ENCODE measurements at places on chromosomes 4 and X. TPM values are rescaled to one million over a fixed set of nuclear protein-coding genes. Genes with fewer than 3 reads are reported as not detected.

Gene PCYT1B
- total RNA-seq, result 0.14 TPM

Gene SHISA3
- total RNA-seq, result 0.23 TPM

Gene TAF7L
- total RNA-seq, result 0.19 TPM

Gene ARSJ
- not detected for total RNA-seq

Gene ZCCHC18
- total RNA-seq, result 0.69 TPM

Gene CTAG2
- total RNA-seq, result not detected

GRCh38 chr4:152112887-152113286 is 352.1 kb upstream of the GATB start:
- no peaks in the 10 kb centered on the region for H3K27me3 ChIP-seq
- H3K4me1 ChIP-seq, result peaks cover 49% of the 10 kb centered on the region
- H3K36me3 ChIP-seq, result peaks cover 11% of the 10 kb centered on the region
- peak; percentile 49 for DNase-seq
- no peak overlapping the region for H3K4me3 ChIP-seq

GRCh38 chrX:7798327-7798726 is 44.6 kb upstream of the VCX start:
- no peak for DNase-seq
- no peaks in the 10 kb centered on the region for H3K4me1 ChIP-seq
- no peak overlapping the region for H3K27ac ChIP-seq
- no peaks in the 10 kb centered on the region for H3K36me3 ChIP-seq
- H3K4me3 ChIP-seq, result no peak overlapping the region

DNA sequence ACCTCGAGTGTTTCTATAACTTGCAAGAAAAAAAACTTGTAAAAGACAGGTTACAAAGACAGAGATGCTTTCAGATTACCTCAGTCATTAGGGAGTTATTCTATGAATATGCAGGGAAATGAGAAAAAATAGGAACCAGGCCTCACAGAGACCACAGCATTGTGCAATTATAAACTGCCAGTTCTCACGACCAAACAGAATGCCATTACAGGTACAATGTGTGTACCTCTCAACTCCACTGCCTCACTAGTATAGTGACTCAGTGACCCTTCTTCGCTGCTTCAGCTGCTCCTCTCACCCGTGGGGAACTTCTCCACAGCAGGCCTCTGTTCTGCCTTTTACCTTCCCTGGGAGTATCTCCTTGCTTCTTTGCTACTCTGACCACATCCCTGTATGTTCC is 2.3 kb upstream of the HTATSF1 start:
- H3K4me1 ChIP-seq, result peaks cover 14% of the 10 kb centered on the region
- H3K36me3 ChIP-seq, result peaks cover 2% of the 10 kb centered on the region
- H3K27me3 ChIP-seq, result peaks cover 15% of the 10 kb centered on the region
- no peak for DNase-seq
- H3K4me3 ChIP-seq, result peak overlapping the region; percentile 17
- no peak overlapping the region for H3K27ac ChIP-seq

- H3K27ac ChIP-seq, result no peak overlapping the region
- H3K27me3 ChIP-seq, result no peaks in the 10 kb centered on the region
- H3K4me1 ChIP-seq, result no peaks in the 10 kb centered on the region
- no peak overlapping the region for H3K4me3 ChIP-seq
- H3K36me3 ChIP-seq, result no peaks in the 10 kb centered on the region
- DNase-seq, result peak; percentile 18
Observed at GRCh38 chr4:143743591-143743990, 43.1 kb upstream of the FREM3 start.

DNA sequence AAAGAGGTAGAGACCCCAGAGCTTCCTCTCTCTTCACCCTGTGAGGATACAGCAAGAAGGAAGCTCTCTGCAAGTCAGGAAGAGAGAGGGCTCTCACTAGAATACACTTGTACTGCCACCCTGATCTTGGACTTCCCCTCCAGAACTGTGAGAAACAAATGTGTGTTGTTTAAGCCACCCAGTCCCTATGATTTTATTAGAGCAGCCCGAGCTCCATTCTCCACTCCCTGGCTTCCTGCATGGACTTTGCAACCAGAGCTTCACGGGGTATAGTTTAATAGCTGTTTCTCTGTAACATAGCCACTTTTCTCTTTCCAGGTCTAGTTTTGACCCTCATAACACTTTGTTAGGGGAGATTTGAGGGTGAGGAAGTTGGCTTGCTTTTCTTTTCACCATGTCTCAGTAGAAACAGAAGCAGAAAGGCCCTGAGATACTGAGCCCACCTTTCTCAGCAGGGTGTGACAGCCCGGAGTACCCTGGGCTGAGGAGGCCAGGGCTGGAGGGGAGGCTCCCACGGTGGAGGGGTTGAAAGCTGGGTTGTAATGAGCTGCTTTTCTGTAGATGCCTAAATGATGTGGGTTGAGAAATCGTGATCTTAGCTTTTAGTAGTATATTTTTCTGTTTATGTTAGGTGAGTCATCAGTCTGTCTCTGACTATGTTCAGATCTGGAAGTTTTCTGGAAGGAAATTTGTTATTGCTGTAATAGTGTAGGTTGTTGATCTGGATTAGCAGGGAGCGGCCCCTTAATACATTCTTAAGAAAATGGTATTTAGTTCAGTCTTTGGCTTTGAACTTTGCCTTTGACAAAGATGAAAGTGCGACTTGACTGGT is 118.6 kb downstream of the PTTG2 start:
- peaks cover 17% of the 10 kb centered on the region for H3K4me1 ChIP-seq
- no peak overlapping the region for H3K4me3 ChIP-seq
- H3K27ac ChIP-seq, result peak overlapping the region; percentile 61
- H3K27me3 ChIP-seq, result no peaks in the 10 kb centered on the region

DNA sequence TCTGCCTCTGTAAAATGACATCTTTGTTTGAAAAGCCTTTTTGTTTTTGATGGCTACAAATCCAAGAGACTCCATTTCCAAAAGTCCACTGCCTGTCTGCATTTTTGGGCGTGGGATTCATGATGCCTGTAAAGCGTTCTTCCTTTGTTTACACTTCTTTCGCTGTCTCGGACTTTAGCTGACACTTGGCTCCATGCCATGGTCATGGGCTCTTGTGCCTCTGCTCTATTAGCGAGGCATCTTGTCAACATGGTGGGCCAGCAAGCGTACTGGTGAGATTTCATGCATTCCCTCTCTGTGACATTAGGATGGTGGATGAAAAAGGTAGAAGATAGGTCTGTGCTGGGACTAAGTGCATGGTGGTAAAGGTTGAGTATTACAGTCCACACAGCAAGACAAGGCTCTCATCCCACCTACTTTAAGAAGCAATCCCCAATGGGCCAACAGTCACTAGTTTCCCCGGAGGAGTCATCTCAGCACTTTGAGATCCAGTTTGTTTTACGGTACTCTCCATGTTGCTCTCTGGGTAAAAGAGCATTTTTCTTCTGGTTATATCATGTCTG is 298.2 kb upstream of the KLF3 start:
- no peak overlapping the region for H3K4me3 ChIP-seq
- no peaks in the 10 kb centered on the region for H3K36me3 ChIP-seq
- H3K27ac ChIP-seq, result no peak overlapping the region
- no peak for DNase-seq
- no peaks in the 10 kb centered on the region for H3K4me1 ChIP-seq

DNA sequence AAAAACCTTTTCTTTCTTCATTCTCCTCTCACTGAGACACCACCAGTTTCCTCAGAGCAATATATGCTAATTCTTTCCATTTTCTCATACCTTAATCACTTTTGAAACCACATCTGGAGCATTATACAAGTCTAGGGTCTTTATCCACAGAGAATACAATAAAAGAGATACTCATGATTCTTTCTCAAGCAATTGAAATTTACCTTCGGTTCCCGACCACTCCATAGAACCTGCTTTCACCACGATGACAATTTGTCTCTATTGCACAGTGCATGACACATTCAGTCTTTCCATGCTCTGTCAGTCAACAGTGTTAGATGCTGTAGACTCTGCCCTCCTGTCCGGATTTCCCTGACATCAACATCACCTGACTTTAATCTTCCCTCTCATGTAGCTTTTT is 409.3 kb upstream of the NWD2 start:
- no peak overlapping the region for H3K27ac ChIP-seq
- no peak overlapping the region for H3K4me3 ChIP-seq
- no peak for DNase-seq
- H3K36me3 ChIP-seq, result no peaks in the 10 kb centered on the region
- H3K4me1 ChIP-seq, result no peaks in the 10 kb centered on the region

DNA sequence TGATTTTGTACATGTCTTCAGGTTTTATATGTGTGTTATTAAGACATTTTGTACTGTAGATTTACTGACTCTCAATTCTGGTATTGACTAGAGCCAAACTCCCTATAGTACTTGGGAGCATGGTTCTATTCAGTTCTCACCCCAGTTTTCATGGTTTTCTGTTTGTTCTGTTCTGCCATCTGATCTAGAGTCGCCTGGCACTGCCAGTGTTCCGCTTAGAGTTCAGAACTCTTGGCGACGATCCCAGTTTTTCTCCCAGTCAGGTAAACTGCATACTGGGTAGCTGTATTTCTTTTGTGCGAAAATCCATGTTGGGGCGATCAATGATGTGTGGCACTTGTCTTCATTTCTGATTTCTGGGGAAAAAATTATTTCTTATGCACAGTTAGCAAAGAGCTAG is 78.0 kb downstream of the PHOX2B start:
- H3K27ac ChIP-seq, result no peak overlapping the region
- no peaks in the 10 kb centered on the region for H3K36me3 ChIP-seq
- H3K27me3 ChIP-seq, result no peaks in the 10 kb centered on the region
- H3K4me1 ChIP-seq, result no peaks in the 10 kb centered on the region
- no peak overlapping the region for H3K4me3 ChIP-seq
- DNase-seq, result no peak

DNA sequence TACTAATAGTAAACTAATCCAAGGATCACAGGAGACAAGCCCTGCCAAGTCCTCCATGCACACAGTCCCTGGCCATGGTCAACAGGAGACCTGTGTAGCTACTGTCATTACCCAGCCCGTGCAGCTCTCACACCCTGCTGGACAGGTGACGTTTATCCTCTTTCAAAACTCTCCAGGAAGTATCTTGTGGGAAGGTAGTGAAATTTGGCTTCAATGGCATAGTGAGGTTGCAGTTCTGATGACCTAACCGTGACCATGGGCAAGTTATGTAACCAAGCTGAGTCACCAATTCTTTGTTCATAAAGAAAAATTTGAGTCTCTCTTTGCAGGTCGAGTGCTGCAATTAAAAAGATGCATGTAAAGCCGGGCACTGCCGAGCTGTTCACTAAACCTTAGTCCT is 11.3 kb upstream of the SLC2A9 start:
- H3K4me1 ChIP-seq, result peaks cover 20% of the 10 kb centered on the region
- no peak overlapping the region for H3K27ac ChIP-seq
- no peak for DNase-seq
- peaks cover 6% of the 10 kb centered on the region for H3K27me3 ChIP-seq

DNA sequence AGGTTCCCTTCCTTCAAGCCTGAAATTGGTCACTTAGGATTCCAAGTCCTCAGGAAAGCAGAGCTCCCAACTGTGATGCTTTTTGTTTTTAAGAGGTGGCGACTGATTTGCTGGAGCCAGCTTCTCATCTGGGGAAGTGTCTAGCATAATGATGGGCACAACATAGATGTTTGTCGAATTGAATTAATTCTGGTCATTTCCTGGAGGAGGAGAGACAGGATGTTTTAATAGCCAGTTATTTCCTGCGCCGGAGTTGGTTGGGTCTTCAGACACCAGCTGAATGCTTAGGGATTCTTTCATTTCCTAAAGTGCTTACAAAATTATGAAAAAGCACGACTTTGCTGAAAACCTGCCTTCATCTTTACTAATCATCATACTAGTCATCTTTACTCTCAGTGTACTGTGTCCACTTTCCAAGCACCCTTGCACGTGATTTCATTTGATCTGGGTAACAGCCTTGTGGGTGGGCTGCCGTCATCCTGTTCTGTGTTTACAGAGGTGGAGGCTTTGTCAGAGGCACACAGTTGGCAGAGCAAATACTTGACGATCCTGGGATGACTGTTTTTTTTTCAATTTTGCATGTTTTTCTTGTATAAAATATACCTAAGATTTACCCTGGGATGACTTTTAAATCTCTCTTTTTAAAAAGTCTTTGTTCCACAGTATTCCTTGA is 49.5 kb downstream of the RGS12 start:
- no peaks in the 10 kb centered on the region for H3K27me3 ChIP-seq
- no peaks in the 10 kb centered on the region for H3K36me3 ChIP-seq
- no peak overlapping the region for H3K4me3 ChIP-seq
- no peak overlapping the region for H3K27ac ChIP-seq
- DNase-seq, result peak; percentile 52
- H3K4me1 ChIP-seq, result peaks cover 8% of the 10 kb centered on the region

- H3K27ac ChIP-seq, result peak overlapping the region; percentile 77
- H3K27me3 ChIP-seq, result no peaks in the 10 kb centered on the region
- H3K4me3 ChIP-seq, result no peak overlapping the region
- DNase-seq, result peak; percentile 71
Observed at GRCh38 chr4:55435141-55435841, 39.5 kb downstream of the TMEM165 start.

- no peak overlapping the region for H3K27ac ChIP-seq
- H3K4me1 ChIP-seq, result peaks cover 3% of the 10 kb centered on the region
- peaks cover 55% of the 10 kb centered on the region for H3K36me3 ChIP-seq
- H3K4me3 ChIP-seq, result no peak overlapping the region
Observed at GRCh38 chr4:3176367-3177229, 72.4 kb upstream of the MSANTD1 start.

- no peak overlapping the region for H3K4me3 ChIP-seq
- H3K4me1 ChIP-seq, result peaks cover 24% of the 10 kb centered on the region
- DNase-seq, result no peak
- peaks cover 71% of the 10 kb centered on the region for H3K36me3 ChIP-seq
- H3K27ac ChIP-seq, result peak overlapping the region; percentile 22
Observed at GRCh38 chr4:139682309-139682708, 16.7 kb downstream of the MGST2 start.

DNA sequence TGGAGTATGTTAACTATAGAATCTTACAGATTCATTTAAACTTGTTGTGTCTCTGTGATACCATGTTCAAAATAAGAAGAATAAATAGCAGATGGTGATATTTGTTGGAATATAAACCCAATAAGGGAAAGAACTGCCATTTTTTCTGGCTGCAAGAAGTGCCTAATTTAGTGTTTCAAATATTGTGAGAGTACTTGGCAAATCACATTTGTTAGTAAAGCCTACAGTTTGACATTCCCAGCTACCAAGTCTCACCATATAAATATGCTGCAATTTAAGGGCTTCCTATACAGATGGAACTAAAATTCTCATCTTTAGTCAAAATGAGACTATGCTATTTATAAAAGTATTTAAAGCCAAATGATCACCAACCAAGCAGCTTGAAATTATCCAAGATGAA is 96.0 kb upstream of the WDFY3 start:
- H3K36me3 ChIP-seq, result no peaks in the 10 kb centered on the region
- H3K27ac ChIP-seq, result no peak overlapping the region
- H3K4me3 ChIP-seq, result no peak overlapping the region
- no peak for DNase-seq

- no peaks in the 10 kb centered on the region for H3K36me3 ChIP-seq
- H3K27ac ChIP-seq, result no peak overlapping the region
- no peak overlapping the region for H3K4me3 ChIP-seq
- H3K4me1 ChIP-seq, result no peaks in the 10 kb centered on the region
- no peaks in the 10 kb centered on the region for H3K27me3 ChIP-seq
- no peak for DNase-seq
Observed at GRCh38 chr4:149166876-149167275, 648.8 kb downstream of the IQCM start.
